Lower lobe of right lung (tissue), 2 donors: ENCODE measurements at places on chromosomes 2 and 18. TPM values are rescaled to one million over a fixed set of nuclear protein-coding genes. Genes with fewer than 3 reads are reported as not detected.

C1QL2 gene
- total RNA-seq: not detected

FSHR gene
- not detected for total RNA-seq

GRCh38 chr2:119367472-119368099 is 809 bp downstream of the DBI start:
- DNase-seq: peak; percentile 76

- DNase-seq: no peak
Measured at GRCh38 chr2:54052825-54053718, 62.3 kb upstream of the ACYP2 start.

GRCh38 chr2:171025214-171025613 is 96.2 kb downstream of the GORASP2 start:
- DNase-seq: no peak
